ENCODE measurements at places on chromosomes 7 and 10.
A peak's percentile ranks its signal among the peaks of the same experiment; 100 is the strongest.

DNA sequence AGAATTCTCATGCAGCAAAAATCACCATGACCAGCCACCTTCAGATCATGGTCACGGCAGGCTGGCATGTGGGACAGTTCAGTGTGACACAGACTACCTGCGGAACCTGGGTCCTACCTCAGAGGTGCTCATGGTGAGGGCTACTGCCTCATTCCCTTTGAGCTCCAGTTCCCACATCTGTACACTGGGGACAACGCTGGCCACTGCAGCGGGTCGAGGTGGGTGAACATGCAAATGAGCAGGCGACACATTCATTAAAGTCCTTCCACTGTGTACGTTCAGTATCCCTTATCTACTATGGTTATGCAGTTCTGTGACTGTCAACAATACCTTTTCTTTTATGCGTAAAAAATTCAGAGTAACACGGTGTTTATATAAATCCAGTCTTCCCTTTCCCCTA is 218.7 kb upstream of the AOAH start:
- no peak for DNase-seq
- H3K27ac ChIP-seq: no peak overlapping the region
- H3K4me1 ChIP-seq: no peaks in the 10 kb centered on the region
- no peaks in the 10 kb centered on the region for H3K36me3 ChIP-seq
- no peaks in the 10 kb centered on the region for H3K27me3 ChIP-seq

GRCh38 chr7:94432817-94433216 is 38.1 kb downstream of the COL1A2 start:
- no peak overlapping the region for H3K27ac ChIP-seq

- DNase-seq: no peak
- H3K27me3 ChIP-seq: peaks cover 6% of the 10 kb centered on the region
- no peak overlapping the region for H3K4me3 ChIP-seq
- H3K36me3 ChIP-seq: no peaks in the 10 kb centered on the region
- H3K4me1 ChIP-seq: peaks cover 20% of the 10 kb centered on the region
- H3K27ac ChIP-seq: no peak overlapping the region
These were observed 3.8 kb upstream of the NRCAM start for GRCh38 chr7:108459922-108460551.

- no peaks in the 10 kb centered on the region for H3K4me1 ChIP-seq
- no peak overlapping the region for H3K27ac ChIP-seq
- no peaks in the 10 kb centered on the region for H3K27me3 ChIP-seq
- no peak for DNase-seq
- H3K36me3 ChIP-seq: no peaks in the 10 kb centered on the region
These were observed 65.1 kb upstream of the VSTM2A start for GRCh38 chr7:54477083-54477482.

DNA sequence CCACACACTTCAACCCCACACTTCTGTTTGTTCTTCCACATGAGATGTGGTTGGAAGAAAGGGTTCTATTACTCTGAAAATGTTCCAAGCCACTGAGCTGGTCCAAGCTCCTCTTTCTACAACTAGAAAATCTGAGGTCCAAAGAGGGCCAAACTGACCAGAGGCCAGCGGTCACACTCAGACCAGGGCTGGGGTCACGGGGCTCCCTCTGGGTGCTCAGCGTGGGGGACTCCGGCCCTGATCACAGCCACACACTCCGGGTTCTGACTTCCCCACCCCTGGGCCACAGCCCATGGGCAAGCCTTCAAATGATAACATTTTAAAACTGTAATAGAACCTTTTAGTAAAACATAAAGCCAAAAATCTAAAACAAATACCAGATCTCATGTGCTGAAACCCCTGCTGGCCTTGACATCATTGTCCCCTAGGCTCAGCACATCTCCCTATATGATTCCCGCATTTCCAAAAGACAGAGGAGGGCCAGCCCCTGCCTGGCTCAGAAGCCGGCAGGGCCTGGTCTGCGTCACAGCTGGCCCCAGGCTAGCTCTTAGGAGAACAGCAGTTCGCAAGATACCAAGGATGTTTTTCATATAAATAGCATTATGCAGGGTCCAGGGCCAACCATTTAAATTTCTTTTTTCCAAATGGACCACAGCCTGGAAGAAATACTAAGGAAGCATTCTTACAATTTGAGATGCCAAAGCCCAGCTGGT is 3.3 kb downstream of the CRYGN start:
- no peak overlapping the region for H3K4me3 ChIP-seq
- peak overlapping the region; percentile 84 for H3K27ac ChIP-seq
- DNase-seq: no peak
- no peaks in the 10 kb centered on the region for H3K36me3 ChIP-seq
- no peaks in the 10 kb centered on the region for H3K27me3 ChIP-seq

DNA sequence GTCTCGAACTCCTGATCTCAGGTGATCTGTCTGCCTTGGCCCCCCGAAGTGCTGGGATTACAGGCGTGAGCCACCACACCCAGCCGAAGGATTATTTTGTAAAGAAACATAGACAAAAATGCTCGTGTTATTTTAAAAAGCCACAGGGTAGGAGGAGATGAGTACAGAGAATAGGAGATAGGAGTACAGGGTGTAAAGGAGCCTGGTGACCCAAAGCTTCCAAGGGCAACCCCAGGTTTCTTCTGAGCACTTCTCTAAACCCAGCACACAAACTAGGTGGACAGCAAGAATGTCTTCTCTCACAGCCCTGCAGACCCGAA is 54.7 kb downstream of the ZNF467 start:
- peaks cover 12% of the 10 kb centered on the region for H3K36me3 ChIP-seq
- H3K4me1 ChIP-seq: peaks cover 57% of the 10 kb centered on the region
- no peak overlapping the region for H3K27ac ChIP-seq
- H3K4me3 ChIP-seq: no peak overlapping the region
- no peaks in the 10 kb centered on the region for H3K27me3 ChIP-seq
- DNase-seq: no peak

DNA sequence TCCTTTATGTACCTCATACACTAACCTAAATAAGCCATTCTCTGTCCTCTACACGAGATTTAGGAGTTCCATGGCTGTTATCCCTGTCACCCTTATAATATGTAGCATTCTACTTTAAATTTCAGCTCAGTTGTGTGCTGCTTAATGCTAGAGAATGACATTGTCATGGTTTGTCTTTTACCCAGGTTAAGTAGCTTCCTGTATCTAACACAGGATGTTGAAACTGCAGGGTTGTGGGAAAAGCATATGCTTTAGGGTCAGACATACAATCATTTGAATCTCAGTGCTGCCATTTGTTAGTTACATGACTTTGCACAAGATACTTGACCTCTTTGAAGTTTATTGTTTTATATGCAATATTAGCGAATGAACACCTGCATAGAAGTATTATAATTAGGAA is 235.1 kb upstream of the CACNA2D1 start:
- H3K4me1 ChIP-seq: peaks cover 23% of the 10 kb centered on the region
- no peak for DNase-seq
- H3K27me3 ChIP-seq: no peaks in the 10 kb centered on the region

DNA sequence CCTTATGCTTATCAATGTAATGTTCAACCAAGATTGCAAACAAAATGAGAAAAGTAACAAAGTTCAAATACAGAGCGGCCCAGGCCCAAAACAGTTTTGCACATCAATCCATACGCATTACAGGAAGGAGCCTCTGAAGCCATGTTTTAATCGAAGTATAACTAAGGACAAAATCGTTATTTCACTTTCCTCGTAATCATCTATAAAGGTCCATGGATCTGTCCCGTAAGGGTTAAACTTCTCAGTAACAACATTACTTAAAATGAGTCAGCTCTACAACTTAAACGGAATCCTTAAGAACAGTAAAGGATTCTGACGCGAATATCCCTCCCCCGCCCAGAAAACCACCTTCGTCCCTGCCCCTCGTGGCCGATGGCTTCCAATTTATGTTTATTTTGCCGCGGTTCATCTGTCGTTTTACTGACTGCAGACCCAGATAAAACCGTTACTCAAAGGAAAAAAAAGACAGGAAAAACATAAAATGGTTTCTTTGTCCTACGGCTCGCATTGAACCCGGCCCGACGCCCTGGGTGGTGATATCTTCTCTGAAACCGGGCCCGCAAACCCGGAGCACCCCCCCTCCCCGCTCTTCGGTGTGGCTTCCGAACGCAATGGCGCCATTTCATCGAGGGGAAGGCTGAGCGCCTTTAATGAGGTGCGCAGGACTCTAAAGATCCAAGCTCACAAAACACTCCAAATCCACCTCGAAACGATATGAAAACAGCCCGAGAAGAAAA is 1.1 kb downstream of the HNRNPA2B1 start:
- peaks cover 18% of the 10 kb centered on the region for H3K36me3 ChIP-seq
- peak overlapping the region; percentile 97 for H3K4me3 ChIP-seq
- H3K27ac ChIP-seq: peak overlapping the region; percentile 99
- H3K4me1 ChIP-seq: peaks cover 15% of the 10 kb centered on the region

- no peaks in the 10 kb centered on the region for H3K27me3 ChIP-seq
- H3K27ac ChIP-seq: no peak overlapping the region
- no peak overlapping the region for H3K4me3 ChIP-seq
- no peaks in the 10 kb centered on the region for H3K36me3 ChIP-seq
These were observed 11.9 kb upstream of the DMTF1 start for GRCh38 chr7:87140271-87140748.

DNA sequence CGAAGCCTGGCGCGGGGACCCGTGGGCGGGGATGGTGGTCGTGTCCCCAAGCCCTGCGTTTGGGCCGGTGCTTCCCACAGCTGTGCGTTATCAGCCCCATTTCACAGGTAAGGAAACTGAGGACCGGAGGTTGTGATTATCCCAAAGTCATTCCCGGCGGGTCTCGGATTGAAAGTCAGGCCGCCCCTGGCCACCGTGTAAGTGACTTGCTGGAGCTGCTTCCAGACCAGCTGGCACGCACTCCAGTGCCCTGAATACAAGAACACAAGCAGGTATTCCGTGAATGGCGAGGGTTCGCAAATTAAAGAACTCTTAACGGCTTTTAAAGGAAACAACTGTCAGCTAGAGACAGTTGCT is 675 bp upstream of the ATE1 start:
- H3K36me3 ChIP-seq: peaks cover 2% of the 10 kb centered on the region
- H3K27me3 ChIP-seq: no peaks in the 10 kb centered on the region
- DNase-seq: no peak
